ENCODE measurements at places on chromosomes 11 and 22.

GRCh38 chr11:76803023-76803422, 19.9 kb downstream of the TSKU start:
- peak; percentile 5 for DNase-seq

DNA sequence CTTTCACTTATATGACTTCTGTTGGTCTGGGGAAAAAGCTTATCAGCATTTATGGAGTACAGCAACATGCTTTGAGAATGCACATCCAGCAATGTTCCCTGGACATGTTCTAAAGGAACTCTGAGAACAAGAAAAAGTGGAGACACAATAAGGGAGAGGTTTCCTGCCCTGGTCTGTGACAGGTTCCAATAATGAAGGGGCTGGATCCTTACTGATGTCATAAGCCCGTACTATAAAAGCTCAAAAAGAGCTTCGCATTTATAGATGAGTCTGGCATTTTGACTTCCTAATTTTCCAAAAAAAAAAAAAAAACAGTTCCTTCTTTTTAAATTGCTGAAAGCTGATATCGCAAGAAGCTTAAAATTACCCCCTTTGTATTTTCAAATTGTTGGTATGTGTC, 129.1 kb downstream of the MPPED2 start:
- no peak for DNase-seq

- DNase-seq = no peak
Observed at GRCh38 chr11:71302911-71303310, 50.5 kb upstream of the SHANK2 start.

- no peak for DNase-seq
Observed at GRCh38 chr11:45917286-45917622, 423 bp downstream of the PEX16 start.

- no peak for DNase-seq
Observed at GRCh38 chr22:24474221-24474620, 20.9 kb upstream of the UPB1 start.

DNA sequence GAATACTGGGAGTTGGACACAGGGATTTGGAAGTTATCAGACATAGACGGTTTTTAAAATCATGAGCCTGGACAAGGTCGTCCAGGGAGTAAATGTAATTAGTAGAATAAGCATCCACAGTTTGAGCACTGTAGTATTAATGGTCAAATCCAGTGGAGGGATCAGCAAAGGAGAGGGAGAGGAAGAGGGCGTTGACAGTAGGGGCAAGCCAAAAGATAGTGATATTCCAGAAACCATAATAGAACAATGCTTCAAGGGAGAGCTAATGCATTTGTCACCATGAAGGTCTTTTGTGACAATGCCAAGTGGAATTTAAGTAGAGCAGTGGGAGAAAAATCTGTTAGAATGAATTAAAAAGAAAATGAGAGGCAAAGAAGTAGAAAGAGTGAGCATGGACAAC, 68.9 kb upstream of the SLC5A12 start:
- DNase-seq = no peak

DNA sequence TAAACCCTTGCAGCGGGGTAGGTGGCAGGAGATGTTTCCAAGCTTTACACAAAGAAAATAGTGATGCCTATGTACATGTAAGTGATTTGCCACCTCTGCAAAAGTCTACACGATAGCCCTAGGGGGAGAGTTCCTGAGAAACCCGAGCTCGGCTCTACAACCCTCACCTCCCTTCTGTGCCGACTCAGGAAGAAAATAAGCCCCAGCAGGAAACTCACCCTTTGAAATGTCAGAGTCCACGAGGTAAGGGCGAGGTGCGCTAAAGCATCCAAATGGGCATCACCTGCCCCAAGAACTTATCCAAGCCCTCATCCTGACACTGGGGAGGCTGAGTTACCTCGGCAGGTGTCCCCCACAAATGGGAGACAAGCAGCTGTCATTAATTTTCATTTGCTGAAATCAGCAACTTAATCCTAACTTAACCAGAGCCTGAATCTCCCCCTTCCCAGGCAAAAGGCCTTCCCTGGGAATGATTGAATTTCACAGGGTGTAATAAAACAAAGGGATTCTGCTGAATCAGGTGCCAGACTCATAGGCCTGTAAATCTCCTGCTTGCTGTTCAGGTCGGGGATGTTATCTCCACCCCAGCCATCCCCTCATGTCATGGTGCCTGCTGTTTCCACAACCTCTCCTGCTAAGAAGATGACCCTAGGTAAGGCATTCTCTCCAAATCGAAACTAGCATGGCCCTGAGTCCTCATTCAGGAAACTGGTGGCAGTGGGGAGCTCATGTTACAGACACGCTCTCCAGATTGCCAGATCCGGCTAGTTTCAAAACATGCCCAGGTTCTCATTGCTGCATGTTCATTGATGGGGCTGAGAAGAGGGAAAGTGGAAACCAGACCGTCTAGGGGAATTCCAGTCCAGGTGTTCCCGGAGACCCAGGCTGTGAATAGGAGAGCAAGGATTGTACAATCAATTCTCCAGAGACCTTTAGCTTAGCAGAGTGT, 105.3 kb upstream of the KIRREL3 start:
- DNase-seq = no peak

DNA sequence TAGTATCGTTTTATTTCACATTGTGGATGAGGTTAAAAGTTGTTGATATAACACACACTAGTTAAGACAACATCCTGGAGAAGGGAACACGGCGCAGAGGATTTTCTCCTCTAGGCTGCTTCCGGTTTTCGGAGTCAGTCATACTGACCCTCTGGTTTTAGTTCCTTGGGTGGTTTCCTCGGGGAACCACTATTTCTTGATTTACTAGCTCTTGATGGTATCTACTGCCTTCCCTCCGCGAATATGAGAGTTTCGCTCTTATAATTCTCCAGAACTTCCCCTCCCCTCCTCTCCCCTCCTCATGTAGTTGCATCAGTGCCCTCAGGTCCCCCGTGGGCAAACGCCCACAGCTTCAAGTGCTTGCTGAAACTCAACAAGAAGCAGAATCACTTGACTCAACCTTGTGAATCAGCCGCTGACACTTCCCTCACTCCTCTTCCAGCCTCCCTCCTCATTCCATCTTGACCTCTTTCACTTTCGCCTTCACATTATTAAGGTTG, 15.9 kb upstream of the APOBEC3A start:
- no peak for DNase-seq

DNA sequence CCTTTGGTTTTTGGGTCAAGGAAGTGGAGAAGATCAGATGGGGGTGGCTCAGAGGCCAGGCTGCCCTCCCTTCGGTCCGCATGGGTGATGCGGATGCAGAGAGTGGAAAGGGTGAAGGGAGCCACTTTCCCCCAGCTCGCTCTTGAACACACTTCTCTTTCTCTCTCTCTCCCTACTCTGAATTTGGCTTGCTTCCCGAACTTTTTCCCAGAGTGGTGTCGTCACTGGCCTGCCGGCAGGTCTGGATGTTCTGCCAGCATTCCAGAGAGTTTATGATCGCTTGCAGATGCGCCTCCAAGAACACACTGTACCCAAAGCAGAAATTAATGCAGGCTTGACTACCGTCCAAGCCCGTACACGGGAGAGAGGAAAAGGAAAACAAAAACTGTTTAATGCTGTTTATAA, 103.2 kb downstream of the ZBTB16 start:
- DNase-seq = peak; percentile 87

DNA sequence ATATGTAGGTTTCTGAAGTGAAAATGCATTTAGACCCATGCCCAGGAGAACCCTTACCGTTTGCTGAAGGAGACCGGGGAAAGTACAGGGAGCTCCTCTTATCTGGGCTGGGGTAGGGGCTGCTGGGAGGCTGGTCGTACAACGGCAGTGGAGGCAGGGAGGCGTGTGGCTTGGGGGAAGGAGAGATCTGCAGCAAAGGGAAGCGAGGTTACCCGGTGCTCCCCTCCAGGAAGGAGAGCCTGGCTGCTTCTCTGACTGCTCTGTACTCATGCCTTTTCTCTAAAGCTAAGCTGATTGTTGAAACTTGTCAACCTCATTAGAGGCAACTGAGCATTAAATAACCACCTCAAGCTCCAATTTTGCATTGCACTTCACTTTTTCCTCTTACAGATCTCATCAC, 27.2 kb downstream of the ATG16L2 start:
- no peak for DNase-seq

DNA sequence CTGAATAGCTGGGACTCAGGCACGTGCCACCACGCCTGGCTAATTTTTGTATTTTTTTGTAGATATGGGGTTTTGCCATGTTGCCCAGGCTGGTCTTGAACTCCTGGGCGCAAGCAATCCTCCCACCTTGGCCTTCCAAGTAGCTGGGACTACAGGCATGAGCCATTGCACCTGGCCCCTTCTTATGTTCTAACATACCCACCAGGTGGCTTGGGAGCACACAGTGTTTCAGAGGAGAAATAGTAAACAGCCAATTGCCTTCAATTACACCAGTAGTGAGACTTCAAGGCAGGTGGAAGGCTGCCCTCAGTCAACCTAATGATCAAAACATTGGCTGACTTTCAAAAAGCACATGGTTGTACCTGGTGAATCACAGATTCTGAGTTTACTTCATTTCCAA, 167.2 kb downstream of the SWAP70 start:
- DNase-seq = no peak

DNA sequence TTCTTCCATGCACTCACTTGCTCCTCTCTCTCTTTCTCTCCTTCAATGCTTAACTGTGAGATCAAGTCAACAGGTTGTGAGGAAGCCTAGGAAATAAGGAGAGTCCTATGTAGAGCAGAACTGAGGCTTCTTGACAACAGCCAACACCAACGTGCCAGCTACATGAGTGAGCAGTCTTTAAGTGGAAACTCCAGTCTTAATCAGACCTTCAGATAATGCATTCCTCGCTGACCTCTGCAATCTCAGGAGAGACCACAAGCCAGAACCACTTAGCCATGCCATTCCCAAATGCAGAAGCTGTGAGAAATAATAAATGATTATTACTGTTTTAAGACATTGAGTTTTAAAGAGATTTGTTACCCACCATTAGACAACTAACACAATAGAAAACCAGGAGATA, 6.1 kb upstream of the TEAD1 start:
- no peak for DNase-seq

GRCh38 chr22:27971926-27972325, 52.9 kb upstream of the PITPNB start:
- DNase-seq = no peak

GRCh38 chr22:23844739-23845202, 6.0 kb upstream of the DERL3 start:
- DNase-seq = no peak

DNA sequence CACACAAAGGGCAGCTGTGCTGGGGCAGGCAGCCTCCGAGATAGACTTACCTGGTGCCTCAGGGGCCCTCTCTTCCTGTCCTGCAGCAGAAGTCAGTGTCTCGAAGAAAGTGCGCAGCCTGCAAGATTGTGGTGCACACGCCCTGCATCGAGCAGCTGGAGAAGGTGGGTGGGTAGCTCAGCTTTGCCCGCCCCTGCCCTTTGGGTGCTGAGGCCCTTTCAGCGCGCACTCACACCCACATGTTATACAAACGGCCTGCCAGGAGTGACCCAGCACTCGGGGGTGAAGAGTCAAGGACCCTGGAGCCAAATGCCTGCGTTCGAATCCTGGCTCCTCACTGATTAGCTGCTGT, 13.6 kb upstream of the MDK start:
- no peak for DNase-seq

GRCh38 chr11:78290293-78291176, 101.8 kb downstream of the USP35 start:
- DNase-seq = no peak

DNA sequence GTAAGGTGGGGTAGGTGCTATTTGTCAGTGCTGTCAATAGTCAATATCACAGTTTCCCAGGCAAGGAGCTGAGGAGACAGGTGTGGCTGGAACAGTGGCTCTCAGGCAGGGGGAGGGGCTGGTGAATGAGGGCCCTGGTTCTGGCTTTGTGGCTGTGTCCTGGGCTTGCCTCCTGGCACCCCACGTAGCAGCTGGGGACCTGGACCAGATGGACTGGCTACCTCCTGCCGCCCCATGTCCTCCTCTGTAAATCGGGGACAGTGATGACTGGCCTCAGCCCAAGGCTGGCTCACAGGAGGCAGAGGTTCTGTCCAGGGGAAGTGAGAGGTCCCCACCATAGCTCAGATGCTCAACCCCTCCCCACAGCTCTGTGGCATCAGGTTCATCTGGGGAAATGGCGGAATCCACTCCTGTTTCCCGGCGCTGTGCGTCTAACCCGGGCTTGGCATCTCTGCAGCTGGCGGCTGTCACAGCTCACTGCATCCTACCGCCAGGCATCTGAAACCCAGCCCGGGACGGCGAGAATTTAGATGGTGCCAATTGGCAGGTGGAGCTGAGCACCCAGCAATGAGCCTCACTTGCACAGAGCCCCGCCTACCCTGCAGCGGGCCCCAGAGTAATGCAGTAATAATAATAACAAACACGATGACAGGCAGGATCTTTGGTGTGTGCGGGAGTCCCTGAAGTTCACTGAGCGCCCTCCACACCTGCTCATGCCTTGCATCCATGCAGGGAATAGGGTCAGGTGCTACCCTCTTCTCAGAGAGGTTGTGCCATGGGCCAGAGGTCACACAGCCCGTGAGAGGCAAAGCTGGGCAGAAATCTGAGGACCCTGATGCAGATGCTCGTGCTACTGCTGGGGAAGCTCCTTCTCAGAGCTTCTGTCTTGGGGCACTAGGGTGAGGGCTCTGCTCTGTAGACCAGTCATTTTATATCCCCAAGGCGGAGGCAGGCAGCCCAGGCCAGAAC, 27.8 kb upstream of the SHISAL1 start:
- no peak for DNase-seq

- no peak for DNase-seq
Observed at GRCh38 chr11:57303990-57304579, 20.7 kb downstream of the TNKS1BP1 start.

DNA sequence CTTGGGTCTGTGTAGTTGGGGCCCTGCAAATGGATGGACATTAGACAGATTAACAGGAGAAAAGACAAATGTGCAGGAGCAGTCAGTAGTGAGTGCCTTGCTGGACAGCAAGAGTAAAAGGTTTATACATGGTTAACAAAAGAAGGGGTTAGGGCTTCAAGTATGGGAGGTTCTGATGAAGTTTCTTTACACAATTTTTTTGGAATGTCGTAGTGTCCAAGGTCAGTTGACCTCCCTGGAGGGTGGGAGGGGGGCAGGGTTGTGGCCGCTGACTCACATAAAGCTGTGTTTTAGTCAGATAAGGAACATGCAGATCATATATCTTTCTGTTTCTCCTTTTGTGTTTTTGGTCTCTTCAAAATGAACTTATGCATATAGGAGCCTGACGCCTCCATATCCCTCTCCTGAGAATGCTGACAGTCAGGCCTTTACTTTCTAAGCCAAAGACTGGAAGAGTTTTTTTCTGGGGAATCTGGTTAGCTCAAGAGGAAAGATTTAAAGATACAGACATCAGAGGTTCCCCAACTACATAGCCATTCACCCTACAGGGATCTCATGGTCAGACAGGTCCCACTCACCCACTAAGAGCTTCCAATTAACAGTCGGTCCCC, 134.3 kb downstream of the NECTIN1 start:
- DNase-seq = no peak

GRCh38 chr22:17639247-17639741, 737 bp downstream of the BCL2L13 start:
- no peak for DNase-seq

- DNase-seq = no peak
Observed at GRCh38 chr22:29870574-29870973, 12.4 kb upstream of the MTMR3 start.

GRCh38 chr11:20668844-20669819, at the start of gene NELL1:
Gene NELL1, plus strand, starts transcription at chr11:20669586.
- DNase-seq = no peak
